ENCODE measurements at places on chromosomes 12 and 14. TPM values are rescaled to one million over a fixed set of nuclear protein-coding genes. Genes with fewer than 3 reads are reported as not detected.

DNA sequence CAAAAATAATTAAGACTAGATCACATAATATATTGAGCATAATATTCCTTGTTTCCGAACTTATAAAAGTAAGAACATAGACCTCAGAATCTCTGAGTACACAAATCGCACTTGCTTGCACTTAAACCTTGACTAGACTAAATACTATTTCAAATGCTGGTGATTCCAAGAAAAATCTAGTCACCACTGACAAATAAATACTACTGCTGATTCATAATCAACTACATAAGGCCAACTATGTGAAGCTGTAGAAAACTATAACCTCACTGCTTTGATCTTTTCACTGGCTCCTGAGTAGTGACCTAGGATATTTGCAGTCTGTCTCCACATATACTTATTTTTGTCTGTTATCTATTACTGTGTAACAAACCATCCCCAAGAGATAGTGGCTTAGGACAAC, 245.4 kb downstream of the DIO2 start:
- no peak for DNase-seq

GRCh38 chr12:9870286-9870866, 1.2 kb upstream of the CLEC2B start:
- no peak for DNase-seq

GRCh38 chr14:78764645-78765044, 594.5 kb downstream of the NRXN3 start:
- no peak for DNase-seq

- no peak for DNase-seq
Measured at GRCh38 chr14:75422169-75422568, 5.7 kb upstream of the JDP2 start.

Gene SYCP3
- not detected for total RNA-seq

Gene SYNDIG1L
- total RNA-seq, result not detected

Gene ACACB
- 150 TPM for total RNA-seq

Gene IFNG
- not detected for total RNA-seq

Gene MAP3K9
- 1.7 TPM for total RNA-seq

- no peak for DNase-seq
Measured at GRCh38 chr14:37587881-37588666, 7.0 kb downstream of the FOXA1 start.

Gene CLEC9A
- total RNA-seq, result not detected

Gene ST8SIA1
- total RNA-seq, result 3.6 TPM

- DNase-seq, result no peak
Measured at GRCh38 chr14:28247491-28247890, 519.1 kb upstream of the FOXG1 start.

- DNase-seq, result no peak
Measured at GRCh38 chr12:13581031-13581430, 384.5 kb downstream of the EMP1 start.

Gene TPCN1
- total RNA-seq, result 120 TPM

- DNase-seq, result no peak
Measured at GRCh38 chr12:95304673-95305198, 87.1 kb downstream of the VEZT start.

- no peak for DNase-seq
Measured at GRCh38 chr14:98704441-98704840, 567.6 kb downstream of the BCL11B start.

Gene CD163L1
- 3.0 TPM for total RNA-seq

DNA sequence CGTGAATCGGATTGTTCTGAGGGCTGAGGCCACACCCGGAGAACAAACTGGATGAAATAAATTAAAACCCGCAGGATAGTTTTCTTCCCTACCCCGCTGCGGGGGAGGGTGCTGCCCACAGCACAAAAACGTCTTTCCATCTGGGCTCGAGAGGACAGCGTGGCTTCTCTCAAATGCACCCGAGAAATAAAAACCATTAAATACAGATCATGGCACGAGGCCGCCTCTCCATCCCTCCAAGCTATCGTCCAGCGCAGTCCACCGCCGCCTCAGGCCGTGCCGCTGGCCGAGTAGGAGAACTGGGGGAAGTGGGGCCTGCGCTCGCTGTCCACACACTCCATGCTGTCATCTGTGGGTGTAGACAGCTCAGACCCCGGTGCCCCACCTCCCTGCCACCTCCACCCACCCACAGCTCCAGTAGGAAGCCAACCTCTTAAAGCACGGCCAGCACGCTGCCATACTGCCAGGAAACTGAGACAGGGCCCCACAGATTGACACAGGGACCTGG, 17.2 kb downstream of the SIVA1 start:
- DNase-seq, result no peak

DNA sequence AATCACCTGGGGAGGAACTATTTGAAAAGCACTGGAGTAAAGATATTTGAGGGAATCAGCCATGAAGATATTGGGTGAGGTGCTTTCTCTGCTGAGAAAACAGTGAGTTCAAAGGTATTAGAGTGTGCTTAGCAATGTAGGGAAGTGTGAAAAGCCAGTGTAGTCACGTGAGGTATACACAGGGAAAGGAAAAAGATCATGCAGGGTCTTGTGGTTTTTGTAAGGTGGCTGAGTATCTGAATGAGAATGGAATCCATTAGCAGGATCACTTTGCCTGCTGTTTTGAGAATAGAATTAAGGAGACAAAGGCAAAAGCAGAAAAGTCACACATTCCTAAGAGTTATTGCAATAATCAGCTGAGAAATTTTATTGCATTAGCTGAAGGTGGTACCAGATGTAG, 193.0 kb downstream of the PIK3C2G start:
- no peak for DNase-seq

DNA sequence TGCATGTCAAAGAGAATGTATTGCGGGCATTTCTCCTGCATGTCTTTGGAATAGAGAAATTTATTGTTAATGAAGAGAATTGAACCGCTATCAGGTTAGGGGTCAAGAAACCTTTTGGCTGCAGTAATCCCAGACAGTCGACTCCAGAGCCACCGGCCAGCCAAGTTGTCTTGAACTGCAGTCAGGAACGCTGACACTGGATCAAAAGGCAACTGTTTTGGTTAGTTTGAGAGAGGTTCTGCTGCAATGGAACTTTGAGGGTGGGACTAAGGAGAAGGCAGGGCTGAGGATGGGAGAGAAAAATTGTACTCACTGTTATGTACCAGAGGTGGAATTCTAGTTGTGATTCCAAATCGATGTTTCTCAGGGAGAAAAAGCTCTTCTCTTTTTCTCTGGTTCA, 28.2 kb downstream of the PPFIBP1 start:
- DNase-seq, result no peak

GRCh38 chr12:9669534-9669933, at the start of gene CLEC2D:
TSS of gene CLEC2D (plus strand) at chr12:9669713. CDS start at chr12:9669735, 22 bp downstream.
- DNase-seq, result no peak

DNA sequence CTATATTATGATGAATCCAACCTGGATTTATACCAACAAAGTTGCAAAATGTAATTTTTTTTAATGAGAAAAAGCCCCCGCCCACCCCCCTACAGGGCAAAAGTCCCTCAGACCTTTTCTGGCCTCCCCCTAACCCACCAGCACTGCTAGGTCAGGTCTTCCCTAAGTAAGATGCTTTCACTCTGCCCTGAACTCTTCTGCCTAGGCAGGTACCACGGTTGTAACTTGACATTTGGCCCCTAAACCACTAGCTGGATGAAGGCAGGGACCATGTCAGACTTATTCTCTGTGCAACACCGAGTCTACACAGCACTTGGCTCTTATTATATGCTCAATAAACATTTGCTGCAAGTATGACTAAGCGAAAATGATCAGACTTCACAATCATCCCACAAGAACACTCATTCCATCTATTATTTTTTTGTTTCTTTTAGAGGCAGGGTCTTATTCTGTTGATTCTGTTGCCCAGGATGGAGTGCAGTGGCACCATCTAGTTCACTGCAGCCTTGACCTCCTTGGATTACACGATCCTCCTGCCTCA, 63.2 kb downstream of the SPRING1 start:
- no peak for DNase-seq

- no peak for DNase-seq
Measured at GRCh38 chr14:81989211-81989610, 455.6 kb upstream of the SEL1L start.

GRCh38 chr12:110563702-110564470, 19.2 kb downstream of the PPTC7 start:
- DNase-seq, result no peak

DNA sequence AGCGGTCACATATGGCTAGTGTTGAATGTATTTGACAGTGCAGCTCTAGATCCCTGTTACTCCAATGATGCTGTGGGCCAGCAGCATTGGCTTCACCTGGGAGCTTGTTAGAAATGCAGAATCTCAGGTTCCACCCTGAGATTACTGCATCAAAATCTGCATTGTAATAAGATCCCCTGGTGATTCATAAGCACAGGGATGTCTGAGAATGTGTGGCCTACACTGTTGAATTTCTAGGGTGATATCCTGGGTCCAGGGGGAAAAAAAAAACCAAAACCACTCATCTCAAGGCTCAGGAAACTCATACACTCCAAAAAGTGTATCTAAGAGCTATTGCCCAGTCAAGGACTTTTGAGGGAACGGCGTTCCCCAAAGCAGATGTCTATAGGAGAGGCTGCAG, 196.8 kb downstream of the PPM1H start:
- DNase-seq, result no peak

Gene PROX2
- total RNA-seq, result not detected

Gene TAS2R30
- 0.27 TPM for total RNA-seq

DNA sequence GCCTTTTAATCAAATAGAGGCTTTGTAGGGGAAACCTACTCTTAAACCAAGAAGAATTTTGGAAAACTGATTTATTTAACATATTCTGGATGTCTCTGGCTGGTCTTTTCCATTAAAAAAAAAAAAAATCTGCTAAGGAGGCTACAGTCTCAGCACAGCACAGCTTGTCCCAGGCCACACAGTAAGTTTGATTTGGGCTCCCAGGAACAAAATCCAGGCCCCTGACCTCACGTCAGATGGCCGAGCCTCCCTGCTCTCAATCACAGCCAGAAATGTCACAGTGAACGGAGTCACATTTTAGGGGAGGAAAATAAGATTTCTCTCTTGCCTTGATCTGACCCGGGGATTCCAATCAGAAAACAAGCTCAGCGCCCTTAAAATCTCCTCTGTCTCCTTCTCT, 72.9 kb upstream of the TBX5 start:
- no peak for DNase-seq

DNA sequence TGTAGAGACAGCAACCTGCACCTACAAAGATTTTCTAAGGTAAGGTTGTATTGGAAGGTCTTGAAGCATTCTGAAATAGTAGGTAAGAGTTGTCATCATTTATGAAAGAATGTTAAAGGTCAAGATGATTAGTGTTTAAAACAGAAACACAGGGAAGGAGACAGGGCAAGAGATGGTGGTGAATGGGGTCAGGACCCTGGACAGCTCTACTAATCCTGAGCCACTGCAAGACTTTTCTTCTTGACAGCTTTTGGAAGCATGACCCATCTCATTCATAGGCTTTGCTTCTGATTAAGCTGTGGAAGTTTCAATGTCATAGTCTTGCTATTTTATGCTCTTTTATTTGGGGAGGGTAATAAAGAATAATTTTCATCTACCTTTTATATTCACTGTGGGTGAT, 75.5 kb upstream of the CAND1 start:
- no peak for DNase-seq

- DNase-seq, result no peak
Measured at GRCh38 chr12:2145433-2145998, 92.7 kb downstream of the CACNA1C start.

DNA sequence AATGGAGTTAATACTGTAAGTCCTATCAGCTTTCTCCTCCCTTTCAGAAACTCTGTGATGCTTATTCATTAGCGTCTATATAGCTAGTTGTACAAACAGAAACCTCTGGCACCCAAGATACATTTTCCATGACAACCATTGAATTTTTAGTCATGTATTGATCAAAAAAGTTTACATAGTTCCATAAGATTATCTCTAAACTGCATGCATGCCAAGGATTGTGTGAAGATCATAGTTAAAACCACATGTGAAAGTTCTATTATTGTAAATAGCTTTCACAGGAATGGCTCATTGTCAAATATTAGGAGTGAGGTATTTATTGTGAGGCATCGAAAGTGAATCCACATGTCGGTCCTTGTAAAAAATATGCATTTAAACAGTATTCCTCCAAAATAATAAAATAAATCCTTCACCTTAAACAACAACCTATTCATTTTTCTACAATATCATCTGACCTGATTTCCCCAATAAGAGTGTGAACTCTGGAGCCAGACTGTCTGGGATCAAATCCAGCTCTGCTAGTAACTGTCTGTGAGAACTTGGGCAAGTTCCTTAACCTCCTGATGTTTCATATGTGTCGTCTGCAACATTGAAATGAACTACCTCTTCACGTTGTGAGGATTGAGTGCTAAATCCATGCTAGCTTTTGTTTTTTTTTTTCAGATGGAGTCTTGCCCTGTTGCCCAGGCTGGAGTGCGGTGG, 10.6 kb upstream of the CDKL1 start:
- no peak for DNase-seq

Gene BTG1
- total RNA-seq, result 66.9 TPM

- no peak for DNase-seq
Measured at GRCh38 chr12:110637869-110638441, 24.0 kb downstream of the TCTN1 start.

- no peak for DNase-seq
Measured at GRCh38 chr12:94941440-94941862, 62.0 kb downstream of the NDUFA12 start.

GRCh38 chr14:64196056-64196455, 98.1 kb downstream of the ESR2 start:
- no peak for DNase-seq

- no peak for DNase-seq
Measured at GRCh38 chr14:81110186-81110585, 110.6 kb downstream of the GTF2A1 start.

Gene NEUROD4
- total RNA-seq, result not detected

GRCh38 chr14:75401361-75401760, 26.5 kb upstream of the JDP2 start:
- DNase-seq, result peak; percentile 75

DNA sequence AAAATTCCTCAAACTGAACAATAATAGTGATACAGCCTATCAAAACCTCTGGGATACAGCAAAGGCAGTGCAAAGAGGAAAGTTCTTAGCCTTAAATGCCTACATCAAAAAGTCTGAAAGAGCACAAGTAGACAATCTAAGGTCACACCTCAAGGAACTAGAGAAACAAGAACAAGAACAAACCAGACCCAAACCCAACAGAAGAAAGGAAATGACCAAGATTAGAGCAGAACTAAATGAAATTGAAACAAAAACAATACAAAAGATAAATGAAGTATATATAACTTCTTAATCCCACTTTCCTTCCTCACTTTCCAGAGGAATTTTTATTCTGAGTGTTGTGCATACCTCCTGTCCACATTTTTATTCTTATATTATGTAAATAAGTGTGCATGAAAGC, 192.0 kb downstream of the FUT8 start:
- DNase-seq, result no peak

GRCh38 chr12:10016881-10017280, 6.5 kb downstream of the CLEC12B start:
- no peak for DNase-seq

Gene KRT71
- not detected for total RNA-seq

Measured in Right ventricle myocardium inferior (tissue), 1 donor.